Stimulated activated CD4-positive, alpha-beta T cell treated with anti-CD3 and anti-CD28 coated beads, Interleukin-4, amount 100 ng/mL, for 24 hours (primary cell): ENCODE measurements at places on chromosomes 11 and 22.

GRCh38 chr22:24510637-24511625 lies 15.8 kb downstream of the UPB1 start:
- no peak for DNase-seq

DNA sequence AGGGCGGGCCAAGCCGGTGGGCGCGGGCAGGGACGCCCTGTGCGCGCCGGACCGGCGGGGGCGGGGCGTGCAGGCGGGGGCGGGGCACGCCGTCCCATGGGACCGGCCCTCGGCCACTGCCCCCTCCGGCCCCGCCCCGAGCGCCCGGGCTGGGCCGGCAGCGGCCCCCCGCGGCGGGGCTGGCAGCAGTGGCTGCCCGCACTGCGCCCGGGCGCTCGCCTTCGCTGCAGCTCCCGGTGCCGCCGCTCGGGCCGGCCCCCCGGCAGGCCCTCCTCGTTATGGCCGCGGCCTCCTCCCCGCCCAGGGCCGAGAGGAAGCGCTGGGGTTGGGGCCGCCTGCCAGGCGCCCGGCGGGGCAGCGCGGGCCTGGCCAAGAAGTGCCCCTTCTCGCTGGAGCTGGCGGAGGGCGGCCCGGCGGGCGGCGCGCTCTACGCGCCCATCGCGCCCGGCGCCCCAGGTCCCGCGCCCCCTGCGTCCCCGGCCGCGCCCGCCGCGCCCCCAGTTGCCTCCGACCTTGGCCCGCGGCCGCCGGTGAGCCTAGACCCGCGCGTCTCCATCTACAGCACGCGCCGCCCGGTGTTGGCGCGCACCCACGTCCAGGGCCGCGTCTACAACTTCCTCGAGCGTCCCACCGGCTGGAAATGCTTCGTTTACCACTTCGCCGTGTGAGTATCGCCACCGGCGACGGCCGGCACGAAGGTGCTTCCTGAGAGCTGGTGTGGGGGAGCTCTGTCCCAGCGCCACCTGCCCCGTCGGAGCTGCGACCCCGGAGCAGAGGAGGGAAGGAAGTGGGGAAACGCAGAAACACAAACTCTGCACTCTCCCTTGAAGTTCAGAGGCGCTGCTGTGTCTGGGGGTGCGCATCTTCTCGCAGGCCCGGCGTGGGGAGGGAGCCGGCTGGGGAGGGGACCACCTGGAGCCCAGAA lies at the start of gene KCNQ1:
Gene KCNQ1 (plus strand): TSS at position 188 of the 925 bp plus-strand sequence. CDS start 91 bp downstream, at position 279.
- DNase-seq = no peak

DNA sequence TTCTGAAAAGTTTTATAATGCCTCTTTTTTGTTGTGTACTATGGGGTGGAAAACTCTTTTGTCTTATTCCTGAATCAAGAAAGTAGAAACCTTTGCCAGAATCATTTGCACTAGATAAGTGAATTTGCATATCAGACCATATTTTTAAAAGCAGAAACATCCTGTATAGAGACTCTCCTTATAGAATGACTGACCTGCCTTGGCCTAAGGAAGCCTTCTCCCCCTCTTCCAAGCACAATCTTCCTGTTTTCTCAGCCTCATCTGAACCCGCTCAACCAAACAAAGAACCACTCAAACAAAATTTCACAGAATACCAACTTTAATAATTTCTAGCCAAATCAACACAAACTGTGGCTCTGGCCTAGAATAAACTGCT lies 60.3 kb downstream of the SIK3 start:
- no peak for DNase-seq

- no peak for DNase-seq
These were observed 11.7 kb upstream of the SOX10 start for GRCh38 chr22:37996079-37996478.

DNA sequence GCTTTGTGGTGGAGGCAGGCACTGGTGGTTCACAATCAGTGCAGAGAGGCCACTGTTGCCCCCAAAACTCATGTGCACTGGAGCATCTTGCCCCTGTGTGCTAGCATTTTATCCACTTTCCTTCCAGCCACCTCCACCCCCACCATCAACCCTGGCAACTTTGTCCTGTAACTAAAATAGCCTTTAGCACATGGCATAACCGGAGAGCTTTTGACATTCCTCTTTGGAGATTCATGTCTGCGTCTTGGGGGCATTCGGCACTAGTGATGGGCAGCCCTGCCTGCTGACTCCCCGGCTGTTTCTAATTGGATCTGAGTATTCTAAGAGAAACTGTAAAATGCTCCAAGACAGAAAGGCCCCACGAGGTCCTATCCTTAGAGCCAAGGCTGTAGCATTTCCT lies 15.8 kb downstream of the SHISA8 start:
- no peak for DNase-seq

- no peak for DNase-seq
These were observed 1445.5 kb downstream of the BRD1 start for GRCh38 chr22:48382197-48382596.

DNA sequence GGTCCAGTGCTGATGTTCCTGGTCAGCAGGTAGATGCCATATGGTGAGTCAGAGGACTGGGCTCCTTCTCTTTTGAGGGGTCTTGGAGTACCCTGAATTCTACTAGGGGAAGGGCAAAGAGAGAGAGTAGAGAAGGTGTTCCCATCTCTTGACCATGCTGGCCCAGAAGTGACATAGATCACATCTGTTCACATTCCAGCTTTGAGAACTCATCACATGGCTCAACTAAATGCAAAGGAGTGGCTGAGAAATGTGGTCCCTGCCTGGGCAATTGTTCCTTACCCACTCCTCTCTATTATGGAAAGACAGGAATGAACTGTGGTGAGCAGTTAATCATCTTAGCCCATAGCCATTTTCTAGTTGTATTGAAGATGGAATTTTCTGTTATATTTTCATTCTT lies 105.4 kb upstream of the TIMP3 start:
- DNase-seq = no peak

- no peak for DNase-seq
These were observed 59.2 kb downstream of the MYO7A start for GRCh38 chr11:77187111-77187750.

GRCh38 chr11:111540114-111540936 lies at the start of gene LAYN:
Gene LAYN, plus strand, starts transcription at chr11:111540720. Its CDS starts 124 bp downstream, at chr11:111540844.
- DNase-seq = no peak

DNA sequence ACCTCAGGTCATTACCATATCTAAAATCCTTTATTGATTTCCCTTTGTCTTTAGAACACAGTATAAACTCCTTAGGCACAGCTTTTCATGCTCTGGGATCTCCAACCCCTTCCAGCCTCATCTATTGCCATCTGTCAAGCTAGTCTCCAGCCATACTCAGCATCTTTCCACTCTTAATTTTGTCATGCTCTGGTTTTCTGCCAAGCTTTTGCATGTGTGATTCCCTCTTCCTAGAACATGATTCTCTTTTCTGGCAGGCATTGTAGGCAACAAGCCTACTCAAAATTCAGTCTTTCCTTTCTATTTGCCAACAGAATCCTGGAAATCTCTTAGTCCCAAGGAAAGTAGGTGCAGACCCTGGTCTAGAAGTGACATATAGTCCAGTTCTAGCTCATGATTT lies 35.5 kb upstream of the SLC6A5 start:
- no peak for DNase-seq

DNA sequence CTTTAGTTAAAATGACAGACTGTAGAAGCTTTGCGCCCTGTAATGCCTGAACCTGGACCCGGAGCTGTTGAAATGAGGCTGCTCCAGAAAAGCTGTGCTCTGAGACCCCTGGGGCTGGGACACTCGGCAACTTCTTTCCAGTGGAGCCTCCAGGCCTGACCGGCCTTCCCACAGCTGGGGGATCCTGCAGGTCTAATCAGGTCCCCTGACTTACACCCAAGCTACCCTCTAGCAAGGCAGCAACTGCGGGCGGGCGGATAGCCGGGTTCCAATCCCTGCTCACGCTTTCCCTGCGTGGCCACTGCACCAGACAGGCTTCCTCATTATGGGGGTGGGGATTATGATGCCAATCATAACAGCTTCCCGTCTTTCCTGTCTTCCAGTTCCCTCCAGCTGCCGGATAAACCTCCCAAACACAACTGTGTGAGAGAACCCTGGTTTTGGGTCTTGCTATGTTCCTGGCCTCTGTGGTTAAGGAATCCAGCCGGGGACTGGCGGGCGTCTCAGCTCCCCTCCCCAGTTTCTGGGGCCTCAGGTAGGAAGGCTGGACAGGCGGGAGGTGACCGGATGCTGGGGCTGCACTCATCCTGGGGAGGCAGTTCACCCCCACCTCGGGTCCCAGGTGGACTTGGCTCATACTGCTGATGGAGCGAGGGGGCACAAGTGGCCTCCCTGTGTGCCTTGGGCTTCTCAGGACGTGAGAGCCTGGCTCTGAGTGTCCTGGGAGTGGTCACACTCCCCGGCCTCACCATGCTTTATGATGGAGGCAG lies 38.6 kb downstream of the PARVG start:
- no peak for DNase-seq

GRCh38 chr11:67492801-67493547 lies 10.1 kb downstream of the AIP start:
- no peak for DNase-seq

DNA sequence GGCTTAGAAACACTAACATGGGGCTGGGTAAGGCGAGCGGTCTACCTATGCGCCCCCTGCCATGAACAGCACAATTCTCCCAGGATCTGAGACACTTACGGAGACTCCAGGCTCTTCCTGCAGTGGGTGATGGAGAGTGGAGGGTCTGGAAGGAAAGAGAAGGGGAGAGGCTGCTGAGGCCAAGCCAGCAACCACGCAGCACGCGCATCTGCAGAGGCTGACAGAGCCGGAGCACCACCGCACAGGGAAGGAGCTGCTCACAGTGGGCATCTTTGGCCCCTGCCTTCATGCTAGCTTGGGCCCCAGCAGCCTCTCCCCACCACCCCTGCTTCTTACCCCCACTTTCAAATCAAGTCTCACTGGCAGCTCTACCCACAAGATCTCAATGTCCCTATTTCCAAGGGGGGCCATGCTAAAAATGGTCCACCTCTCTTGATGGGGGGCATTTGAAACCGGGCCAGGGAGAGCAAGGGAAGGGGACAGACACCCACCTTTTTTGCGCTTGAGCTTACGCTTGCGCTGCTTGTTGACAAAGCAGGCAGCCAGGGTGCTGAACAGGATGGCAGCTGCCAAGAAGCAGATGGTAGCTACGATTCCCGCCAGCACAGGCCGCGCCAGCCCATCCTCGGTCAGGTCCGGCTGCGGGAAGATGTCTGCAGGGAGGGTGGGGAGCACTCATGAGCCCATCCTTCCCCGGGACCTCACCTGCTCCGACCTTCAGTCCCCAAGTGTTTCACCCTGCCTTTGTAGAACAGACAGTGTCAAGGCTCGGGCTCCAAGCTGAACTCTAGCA lies 34.5 kb downstream of the IGSF9B start:
- no peak for DNase-seq

DNA sequence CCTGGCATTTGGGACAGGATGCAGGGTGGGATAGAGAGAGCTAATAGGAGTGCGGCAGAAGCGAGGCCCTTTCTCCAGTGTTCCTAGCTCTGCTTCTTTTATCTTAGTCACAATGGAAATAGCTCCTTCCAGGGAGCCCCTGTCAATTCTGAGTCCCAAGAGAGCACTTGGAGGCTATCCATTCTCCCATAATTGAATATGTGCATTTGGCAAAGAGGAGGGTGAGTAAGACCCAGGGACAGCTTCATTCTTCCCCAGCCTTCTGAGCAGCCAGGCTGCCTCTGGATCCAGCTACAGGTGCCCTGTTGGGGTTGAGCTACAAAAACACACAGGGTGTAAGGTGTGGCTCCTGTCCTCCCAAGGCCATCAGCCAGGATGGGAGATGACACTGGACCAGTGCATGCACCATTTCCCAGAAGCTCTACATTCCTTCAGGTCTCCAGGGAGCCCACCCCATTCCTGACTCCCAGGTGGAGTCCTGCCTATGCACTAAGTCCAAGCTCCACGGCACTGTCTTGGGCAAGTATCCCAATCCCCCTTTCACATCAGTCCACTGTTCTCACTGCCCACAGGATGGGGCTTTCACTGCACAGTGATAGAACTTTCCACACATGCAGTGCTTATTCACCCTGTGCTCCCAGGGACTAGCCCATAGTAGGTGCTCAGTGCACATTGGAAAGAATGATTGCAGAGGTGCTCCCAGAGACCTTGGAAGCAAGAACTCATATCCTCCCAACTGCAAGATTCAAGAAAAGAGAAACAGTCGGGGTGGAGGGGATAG lies 6.2 kb downstream of the MS4A10 start:
- no peak for DNase-seq

DNA sequence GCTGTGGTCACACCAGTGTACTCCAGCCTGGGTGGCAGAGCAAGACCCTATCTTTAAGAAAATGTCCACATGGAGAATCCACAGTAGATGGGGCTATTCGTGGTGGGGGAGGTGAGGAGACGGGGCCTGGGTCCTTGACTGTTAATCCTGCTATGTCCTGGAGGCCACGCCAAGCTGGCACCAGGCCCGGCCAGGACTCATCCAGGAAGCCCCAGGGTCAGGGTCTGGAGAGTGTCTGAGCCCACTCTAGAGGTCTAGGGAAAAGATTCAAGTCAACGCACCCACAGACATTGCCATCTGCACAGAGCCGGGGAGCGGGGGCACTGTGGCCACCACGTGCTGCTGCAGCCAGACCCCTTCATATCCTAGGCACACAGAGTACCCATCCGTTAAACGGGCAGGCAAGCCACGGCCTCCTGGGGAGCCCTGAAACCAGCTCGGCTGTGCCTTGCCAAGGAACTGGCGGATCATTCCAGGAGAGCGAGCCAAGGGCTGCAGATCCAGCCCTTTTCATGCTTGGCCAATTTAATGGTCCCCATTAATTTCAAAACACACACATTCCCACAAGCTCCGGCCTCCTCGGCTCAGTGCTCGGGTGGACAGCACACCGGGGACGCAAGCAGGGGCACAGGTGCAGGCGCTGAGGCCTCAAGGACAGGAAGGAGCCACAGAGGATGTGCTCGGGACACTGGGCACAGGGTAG lies 24.7 kb downstream of the MACROD1 start:
- no peak for DNase-seq

DNA sequence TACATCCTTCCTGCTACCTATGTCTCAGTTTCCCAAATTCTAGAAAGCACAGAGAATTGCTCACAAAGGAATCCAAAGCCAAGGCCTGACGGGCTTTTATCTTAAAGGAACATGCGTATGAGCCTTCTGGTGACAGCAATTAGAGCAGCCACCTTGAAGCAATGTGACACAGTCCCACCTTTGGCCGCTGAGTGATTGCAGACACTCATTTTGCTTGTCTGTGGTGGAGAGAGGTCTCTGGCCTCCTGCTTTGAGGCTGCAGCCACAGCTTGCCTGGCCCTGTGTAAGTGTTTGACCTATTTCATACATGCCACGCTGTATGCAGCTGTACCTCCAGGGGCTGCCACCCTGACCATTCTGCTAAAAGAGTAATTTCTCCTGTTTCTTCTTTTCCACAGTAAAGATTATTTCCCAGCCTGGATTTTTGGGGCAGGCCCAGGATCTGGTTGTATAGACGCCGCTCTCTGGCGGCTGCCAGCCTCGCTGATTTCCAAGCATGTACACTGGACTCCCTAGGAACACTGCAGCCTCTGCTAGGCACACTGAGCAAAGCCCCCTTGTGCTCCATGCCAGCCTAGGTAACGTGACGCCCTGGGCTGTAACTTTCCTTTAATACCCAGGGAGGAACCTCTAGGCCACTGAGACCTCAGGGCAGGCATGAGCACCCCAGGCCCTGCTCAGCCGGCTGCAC lies 1.1 kb upstream of the TMA7B start:
- no peak for DNase-seq

DNA sequence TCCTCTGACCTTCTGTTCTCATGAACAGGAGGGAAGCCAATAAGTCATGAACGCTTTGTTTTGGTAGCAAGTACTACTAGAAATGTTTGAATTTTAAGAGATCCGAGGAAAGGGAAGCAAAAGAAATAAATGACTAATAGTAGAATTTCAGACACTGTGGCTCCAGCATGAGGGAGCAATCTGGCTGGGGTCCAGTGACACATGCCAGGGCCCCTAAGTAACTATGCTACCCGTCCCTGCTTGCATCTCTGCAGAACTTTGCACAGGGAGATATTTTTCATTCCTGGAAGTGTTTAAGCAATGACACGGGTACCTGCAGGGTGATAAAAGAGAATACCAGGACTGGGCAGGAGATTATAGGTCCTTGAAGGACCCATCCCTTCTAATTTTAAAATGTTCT lies 7.3 kb upstream of the ADAMTS8 start:
- no peak for DNase-seq
